Coronary artery (tissue), 2 donors: ENCODE measurements at places on chromosomes 1 and 21.
A peak's percentile ranks its signal among the peaks of the same experiment; 100 is the strongest.

- no peak for DNase-seq
Observed at GRCh38 chr1:176193023-176193422, 14.1 kb downstream of the COP1 start.

DNA sequence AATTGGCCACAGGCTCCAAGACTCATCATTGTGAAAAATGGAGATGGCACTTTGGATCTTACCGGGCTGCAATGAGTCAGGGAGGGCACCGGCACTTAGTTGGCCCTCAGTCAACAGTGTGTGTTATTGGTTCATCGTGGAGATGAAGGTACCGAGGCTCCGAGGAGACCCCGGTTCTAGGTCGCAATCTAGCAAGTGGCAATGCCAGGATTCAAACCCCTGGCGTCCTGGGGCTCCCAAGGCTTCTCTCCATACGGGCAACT, 49.0 kb upstream of the ACOT11 start:
- DNase-seq: no peak

- no peak for DNase-seq
Observed at GRCh38 chr21:44285138-44285992, at the start of gene AIRE. Gene AIRE (plus strand): TSS chr21:44285876. CDS start chr21:44286007, 131 bp downstream.

DNA sequence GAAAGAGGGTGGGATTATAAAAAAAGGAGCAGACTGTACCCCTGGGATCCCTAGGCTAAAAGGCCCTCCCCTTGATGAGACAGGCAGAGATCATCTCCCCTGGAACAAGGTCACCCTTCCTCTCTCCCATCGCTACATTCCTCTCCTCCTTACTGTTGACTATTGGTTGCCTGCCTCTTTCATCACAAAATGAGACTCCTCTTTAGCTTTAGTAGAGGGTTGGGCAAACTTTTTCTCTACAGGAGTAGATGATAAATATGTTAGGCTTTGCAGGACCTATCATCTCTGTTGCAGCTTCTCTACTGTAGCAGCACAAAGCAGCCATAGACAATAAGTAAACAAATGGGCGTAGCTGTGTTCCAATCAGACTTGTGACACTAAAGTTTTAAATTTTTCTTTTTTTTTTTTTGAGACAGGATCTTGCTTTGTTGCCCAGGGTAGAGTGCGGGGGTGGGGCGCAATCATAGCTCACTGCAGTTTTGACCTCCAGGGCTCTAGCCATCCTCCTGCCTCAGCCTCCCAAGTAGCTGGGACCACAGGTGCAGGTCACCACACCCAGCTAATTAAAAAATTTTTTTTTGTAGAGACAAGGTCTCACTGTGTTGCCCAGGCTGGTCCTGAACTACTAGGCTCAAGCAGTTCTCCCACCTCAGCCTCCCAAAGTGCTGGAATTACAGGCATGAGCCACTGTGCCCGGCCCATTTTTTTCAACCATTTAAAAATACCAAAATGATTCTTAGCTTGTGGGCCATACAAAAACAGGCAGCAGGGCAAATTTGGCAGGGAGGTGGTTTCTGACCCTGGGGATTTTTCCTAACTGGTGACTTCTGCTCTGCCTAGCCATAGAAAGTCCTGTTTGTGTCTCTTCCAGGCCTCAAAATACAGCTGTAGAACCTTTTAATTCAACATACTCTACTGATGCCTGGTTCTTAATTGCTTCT, 15.1 kb downstream of the MCL1 start:
- DNase-seq: peak; percentile 84

DNA sequence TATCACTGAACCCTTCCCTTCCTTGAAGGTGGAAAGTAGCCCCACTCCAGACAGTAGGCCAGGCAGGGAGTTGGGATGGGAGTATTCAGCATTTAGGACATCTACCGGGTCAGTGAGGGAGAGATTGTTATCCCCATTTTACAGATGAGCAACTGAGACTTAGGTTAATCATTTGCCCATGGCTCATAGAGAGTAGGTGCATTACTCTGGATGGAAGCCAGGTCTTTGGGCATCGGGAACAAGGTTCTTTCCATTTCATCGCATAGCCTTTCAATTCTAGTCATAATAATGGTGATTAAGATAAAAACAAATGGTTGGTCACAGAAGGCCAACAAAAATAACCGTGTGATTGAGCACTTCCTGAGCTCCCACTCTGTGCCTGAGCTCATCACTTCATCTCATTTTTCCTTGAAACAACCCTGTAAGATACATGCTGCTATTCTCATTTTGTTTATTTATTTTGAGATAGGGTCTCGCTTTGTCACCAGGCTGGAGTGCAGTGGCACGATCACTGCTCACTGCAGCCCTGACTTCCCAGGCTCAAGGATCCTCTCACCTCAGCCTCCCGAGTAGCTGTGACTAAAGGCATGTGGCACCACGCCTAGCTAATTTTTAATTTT, 64.8 kb downstream of the NAV1 start:
- no peak for DNase-seq

GRCh38 chr1:67970088-67970487, 80.3 kb downstream of the DIRAS3 start:
- DNase-seq: no peak

DNA sequence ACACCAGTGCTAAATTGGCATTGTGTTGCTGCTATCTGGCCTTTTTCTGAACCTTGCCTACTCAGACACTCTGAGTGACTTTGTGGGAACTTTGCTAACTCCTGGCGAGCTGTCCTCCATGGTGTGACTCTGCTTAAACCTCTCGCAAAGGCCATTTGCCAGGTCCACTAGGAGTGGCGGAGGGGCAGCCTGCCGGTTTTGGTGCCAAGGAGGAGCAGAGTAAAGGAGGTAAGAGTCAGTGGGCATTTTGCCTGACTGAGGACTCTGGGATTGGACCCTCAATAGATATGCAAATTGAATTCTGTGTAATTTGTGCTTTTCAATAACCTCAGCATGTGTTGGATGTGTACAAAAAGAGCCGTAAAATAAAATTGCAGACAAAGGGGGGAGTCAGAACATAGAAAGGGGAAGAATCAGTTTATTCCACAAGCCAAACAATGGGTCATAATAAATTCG, 386.6 kb upstream of the NFIA start:
- DNase-seq: no peak

GRCh38 chr1:171220581-171221054, 27.7 kb upstream of the FMO1 start:
- no peak for DNase-seq

DNA sequence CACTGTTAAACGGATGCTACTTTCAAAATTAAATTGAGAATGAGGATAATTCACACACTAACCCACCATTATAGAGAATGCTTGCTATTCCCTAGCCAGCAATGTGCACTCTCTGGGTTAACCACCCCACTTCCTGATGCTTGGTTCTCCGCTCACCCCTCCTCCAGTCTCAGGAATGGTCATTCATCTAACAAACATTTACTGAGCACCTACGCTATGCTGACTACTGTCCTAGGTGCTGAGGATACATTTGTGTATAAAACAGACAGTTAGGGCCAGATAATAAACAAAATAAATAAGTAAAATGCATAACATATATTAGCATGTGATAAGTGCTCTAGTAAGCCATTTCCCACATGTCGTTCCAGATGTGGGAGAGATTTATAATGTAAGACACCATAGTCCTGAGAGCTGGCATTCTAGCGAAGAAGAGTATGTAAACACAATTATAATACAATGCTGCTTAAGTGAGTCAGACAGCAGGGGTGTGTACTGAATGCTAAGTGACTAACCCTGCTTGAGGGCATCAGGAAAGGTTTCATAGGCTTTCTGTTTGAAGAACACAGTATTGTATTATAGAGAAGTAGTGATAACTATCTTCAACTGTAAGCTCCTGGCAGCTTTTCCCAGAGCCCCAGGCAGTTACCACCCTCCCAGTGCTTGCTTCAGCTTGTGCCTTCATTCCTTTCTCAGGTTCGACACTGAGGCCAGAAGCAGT, 126.7 kb upstream of the CACHD1 start:
- DNase-seq: no peak

DNA sequence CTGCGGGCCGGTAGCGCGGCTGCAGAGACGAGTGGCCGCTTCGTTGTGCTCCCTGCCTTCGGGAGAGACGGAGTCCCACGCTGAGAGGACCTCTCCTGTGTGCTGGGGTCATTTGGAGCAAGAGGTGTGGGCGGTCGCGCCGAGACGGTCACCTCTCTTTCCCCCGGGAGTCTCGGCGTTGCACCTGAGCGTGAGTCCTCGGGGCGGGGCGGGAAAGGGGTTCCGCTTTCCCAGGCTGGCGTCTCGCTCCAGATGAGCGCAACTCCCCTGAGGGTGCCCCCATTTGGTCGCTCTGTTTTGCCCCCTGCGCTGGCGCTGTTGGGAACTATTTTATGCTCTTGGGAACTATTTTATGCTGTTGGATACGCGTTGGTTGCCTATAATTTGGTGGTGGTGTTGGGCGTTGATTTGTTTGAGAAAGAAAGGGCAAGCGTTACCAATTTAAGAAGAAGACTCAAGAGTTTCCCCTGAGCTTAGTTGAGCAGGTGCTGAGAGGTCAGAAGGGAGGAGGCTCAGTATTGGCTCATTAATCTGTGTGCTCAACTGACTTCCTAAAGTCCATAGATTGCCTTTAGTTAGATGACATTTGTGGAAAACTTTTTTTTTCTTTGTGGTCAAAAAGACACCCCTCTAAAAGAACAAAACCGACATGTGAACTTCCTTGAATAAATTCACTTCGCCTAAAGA, 683 bp downstream of the LRRC8B start:
- DNase-seq: peak; percentile 74

DNA sequence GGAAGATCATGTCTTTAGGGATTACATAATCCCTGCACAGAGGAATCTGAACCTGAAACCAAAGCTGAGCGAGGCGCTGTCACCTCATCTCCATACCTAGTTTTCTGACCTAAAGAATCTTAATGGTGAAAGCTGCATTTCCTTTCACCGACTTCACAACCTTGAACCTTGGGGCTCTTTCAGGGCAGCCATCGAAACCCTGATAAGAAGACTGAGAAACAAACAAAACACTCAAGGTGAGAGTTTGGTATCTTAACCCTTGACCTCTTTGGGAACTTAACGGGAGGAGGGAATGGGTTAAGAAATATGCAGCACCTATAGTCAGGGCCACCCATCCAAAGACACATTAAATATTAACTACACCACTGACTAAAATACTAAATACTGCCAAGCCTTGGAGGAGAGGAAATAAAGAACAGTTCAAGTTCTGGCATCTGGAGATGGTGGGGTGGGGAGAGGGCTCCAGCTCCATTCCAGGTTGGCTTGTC, 2.0 kb downstream of the C1orf116 start:
- DNase-seq: no peak

DNA sequence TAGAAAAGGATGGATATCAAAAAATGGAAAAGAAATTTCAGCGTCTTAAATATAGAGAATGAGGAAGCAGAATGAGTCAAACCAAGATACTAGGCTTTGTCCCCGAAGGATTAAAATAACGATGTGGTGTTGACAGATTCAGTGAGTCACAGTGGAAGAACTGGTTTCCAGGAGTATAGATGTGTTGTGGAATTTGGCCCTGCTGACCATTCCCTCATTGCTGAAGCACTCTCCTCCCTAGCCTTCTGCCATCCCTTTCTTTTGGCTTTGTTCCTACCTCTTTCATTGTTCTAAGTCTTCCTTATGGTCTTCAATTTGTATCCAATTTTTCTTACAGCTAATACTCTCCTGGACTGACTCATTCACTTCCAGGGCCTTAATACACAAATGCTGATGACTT, 23.1 kb upstream of the USP25 start:
- no peak for DNase-seq

- no peak for DNase-seq
Observed at GRCh38 chr1:76871355-76871974, 4.2 kb downstream of the ST6GALNAC5 start.

- peak; percentile 22 for DNase-seq
Observed at GRCh38 chr1:53340660-53341520, 13.0 kb upstream of the LRP8 start.

- no peak for DNase-seq
Observed at GRCh38 chr21:37257511-37257966, 9.6 kb downstream of the VPS26C start.

- DNase-seq: no peak
Observed at GRCh38 chr21:36075171-36075570, 5.3 kb downstream of the CBR1 start.

DNA sequence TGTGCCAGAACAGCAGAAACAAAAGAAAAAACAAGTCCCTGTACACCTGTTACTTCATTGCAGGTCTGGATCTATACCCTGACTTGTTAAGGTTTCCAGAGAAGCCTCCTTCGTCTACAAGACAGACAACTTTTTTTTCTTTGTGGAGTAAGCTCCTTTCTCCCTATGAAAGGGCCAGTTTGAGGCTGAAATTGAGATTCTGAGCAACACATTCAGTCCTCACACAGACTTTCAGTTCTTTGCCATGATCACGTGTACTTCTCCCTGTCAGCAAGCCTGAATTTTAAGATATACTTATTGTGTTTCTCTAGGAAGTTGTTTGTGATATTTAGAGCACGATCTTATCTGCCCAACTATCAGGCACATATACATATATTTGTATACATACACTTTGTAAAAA, 374.0 kb downstream of the NTNG1 start:
- no peak for DNase-seq

DNA sequence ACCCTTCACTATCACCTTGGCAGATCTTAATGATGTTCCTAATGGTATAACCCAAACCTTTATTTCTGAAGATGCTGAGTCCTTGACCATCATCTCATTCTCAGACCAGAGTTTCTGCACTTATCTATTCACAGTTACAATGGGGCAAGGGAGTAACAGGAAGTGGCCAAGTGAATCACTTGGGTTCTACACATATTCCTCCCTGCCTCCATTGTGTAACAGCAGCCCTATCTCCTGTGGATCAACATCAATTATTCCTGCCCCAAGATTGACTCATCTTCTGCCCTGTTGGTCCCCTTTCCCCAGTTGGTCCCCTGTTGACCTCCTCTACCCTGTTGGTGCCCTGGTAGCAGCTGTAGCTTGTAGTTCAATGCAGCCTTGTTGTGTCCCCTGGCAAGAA, 10.3 kb upstream of the S100A7 start:
- DNase-seq: no peak

DNA sequence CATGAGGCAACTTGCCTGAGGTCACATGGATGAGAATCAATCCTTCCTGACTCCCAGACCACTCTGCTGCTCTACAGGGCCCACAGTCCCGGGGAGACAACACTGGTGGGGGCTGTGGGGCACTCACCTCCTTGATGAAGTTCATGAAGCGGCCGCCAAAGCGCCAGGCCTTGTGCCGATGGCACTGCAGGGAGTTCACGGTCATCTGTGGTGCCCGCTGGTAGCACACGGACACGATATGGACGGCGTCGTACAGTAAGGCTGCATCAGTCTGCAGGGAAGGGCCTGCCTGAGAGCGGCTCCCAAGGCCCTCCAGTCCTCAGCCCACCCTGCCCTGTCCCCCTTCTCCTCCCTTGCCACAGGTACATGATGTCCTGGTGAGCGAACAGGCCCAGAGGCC, 175.3 kb downstream of the GRIK3 start:
- DNase-seq: no peak
